Muscle of back (tissue), 13 donors: ENCODE measurements at places on chromosomes 16 and 17. TPM values are rescaled to one million over a fixed set of nuclear protein-coding genes. Genes with fewer than 3 reads are reported as not detected.

Gene MVD
- polyA plus RNA-seq, result 26.4 TPM

Gene ABAT
- 20.5 TPM for polyA plus RNA-seq

Gene TBC1D3L
- polyA plus RNA-seq, result 7.1 TPM

Gene CWC25
- polyA plus RNA-seq, result 12.7 TPM

Gene IGFBP4
- polyA plus RNA-seq, result 234 TPM

Gene QPRT
- polyA plus RNA-seq, result 51.8 TPM

Gene OTOP3
- polyA plus RNA-seq, result not detected
